ENCODE measurements at places on chromosomes 3 and 15. TPM values are rescaled to one million over a fixed set of nuclear protein-coding genes. Genes with fewer than 3 reads are reported as not detected.

The ADAMTSL3 gene
- not detected for total RNA-seq

The GOLGA8T gene
- not detected for total RNA-seq

The PTX3 gene
- total RNA-seq, result 515 TPM

The IL17RD gene
- total RNA-seq, result 4.4 TPM

The MASP1 gene
- 204 TPM for total RNA-seq

The EFCAB12 gene
- under 0.01 TPM for total RNA-seq

The PEAK1 gene
- 177 TPM for total RNA-seq

The QRICH1 gene
- 144 TPM for total RNA-seq

The KBTBD13 gene
- not detected for total RNA-seq

The CLDN11 gene
- 290 TPM for total RNA-seq

The FSD2 gene
- not detected for total RNA-seq

The EPHB1 gene
- total RNA-seq, result 1.5 TPM

The CIDEC gene
- total RNA-seq, result not detected

The HCN4 gene
- total RNA-seq, result not detected
